ENCODE measurements at places on chromosomes 13 and 19. TPM values are rescaled to one million over a fixed set of nuclear protein-coding genes. Genes with fewer than 3 reads are reported as not detected.

Gene LIM2
- polyA plus RNA-seq: 0.25 TPM

Gene EID2B
- 6.0 TPM for polyA plus RNA-seq

Gene FBXO27
- polyA plus RNA-seq: 6.1 TPM

Gene PRR36
- polyA plus RNA-seq: 12.5 TPM

Gene NLRP5
- not detected for polyA plus RNA-seq

Gene C19orf81
- polyA plus RNA-seq: 5.1 TPM

Gene SULT2B1
- polyA plus RNA-seq: 0.37 TPM

Gene PDX1
- polyA plus RNA-seq: not detected

Gene CYP4F12
- polyA plus RNA-seq: 0.41 TPM

Gene KASH5
- 0.18 TPM for polyA plus RNA-seq

Gene TNFAIP8L1
- polyA plus RNA-seq: 12.8 TPM

Gene TJP3
- 16.0 TPM for polyA plus RNA-seq

Gene CDC16
- 126 TPM for polyA plus RNA-seq

Gene ZNF738
- polyA plus RNA-seq: 33.0 TPM

Gene C19orf38
- polyA plus RNA-seq: 2.3 TPM

Gene ASPDH
- 7.2 TPM for polyA plus RNA-seq

Gene LYL1
- polyA plus RNA-seq: 8.1 TPM

Gene ZFP82
- 14.5 TPM for polyA plus RNA-seq

Gene LRRC4B
- 15.0 TPM for polyA plus RNA-seq

Gene CGB5
- polyA plus RNA-seq: not detected

Gene RXFP2
- polyA plus RNA-seq: 0.81 TPM

Gene FLT1
- polyA plus RNA-seq: 51.8 TPM

Gene SPACA4
- polyA plus RNA-seq: not detected

Gene IL4I1
- polyA plus RNA-seq: 3.0 TPM

Gene LAIR2
- polyA plus RNA-seq: not detected

Gene ZNF787
- polyA plus RNA-seq: 30.4 TPM

Gene IGFL3
- polyA plus RNA-seq: not detected

Gene C19orf67
- not detected for polyA plus RNA-seq

Gene OR7A5
- polyA plus RNA-seq: not detected

Gene PRR19
- 1.4 TPM for polyA plus RNA-seq

Data from left renal cortex interstitium (tissue), 4 donors.